ENCODE measurements at places on chromosomes 2 and 18.

- DNase-seq = no peak
Measured at GRCh38 chr2:38263293-38263692, 113.8 kb downstream of the ATL2 start.

DNA sequence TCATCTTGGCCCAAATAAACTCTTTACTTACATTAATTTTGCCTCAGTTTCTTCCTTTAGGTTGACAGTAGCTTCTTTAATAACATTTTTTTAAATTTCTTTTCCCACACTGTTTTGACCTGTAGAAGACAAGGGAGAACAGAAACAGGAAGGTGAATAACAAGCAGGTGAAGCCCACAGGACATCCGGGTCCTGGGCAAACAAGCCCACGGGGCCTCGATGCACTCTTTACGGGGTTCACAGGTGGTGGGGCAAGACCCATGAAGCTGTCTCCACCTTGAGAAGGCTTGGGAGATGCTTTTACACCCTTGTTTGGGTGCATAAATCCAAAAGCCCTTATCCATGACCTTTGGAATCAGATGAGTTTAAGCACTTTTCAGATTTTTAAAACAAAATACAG lies 301.0 kb upstream of the MGAT5 start:
- DNase-seq = no peak

DNA sequence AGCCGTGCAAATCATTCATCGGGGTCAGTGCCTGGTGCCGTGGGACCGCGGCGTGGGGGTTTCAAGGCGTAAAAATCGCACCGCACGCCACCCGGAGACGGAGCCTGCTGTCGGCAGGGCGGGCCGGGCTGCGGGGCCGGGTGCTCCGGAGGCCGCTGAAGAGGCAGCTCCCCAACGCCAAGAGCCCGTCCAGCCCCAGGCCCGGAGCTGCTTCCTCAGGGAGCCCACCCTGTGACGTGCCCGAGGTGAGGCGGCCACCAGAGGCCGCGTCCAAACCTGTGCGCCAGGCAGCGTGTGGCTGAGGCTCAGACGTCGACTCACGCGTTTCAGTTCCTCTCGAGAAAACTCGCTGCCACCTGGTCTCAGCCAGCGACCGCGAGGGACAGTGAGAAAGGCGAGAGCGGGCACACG lies 98.1 kb downstream of the NFATC1 start:
- DNase-seq = no peak

- DNase-seq = no peak
Measured at GRCh38 chr2:197996583-197996982, 192.2 kb downstream of the PLCL1 start.

DNA sequence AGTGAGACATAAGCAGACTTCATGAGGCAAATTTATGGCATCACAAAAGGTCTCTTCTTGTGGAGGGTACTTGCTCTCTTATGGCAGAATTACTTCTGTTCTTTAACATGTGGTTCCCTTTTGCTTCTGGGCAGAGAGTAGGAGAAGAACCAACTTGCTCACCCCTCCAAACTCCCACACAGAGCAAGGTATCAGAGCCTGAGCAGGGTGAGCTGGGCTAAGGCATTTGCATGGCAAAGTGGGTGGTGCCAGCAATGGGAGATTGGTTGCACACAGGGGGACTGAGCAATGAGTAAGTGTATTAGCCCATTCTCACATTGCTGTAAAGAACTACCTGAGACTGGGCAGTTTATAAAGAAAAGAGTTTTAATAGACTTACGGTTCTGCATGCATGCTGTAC lies 64.2 kb upstream of the ITGB6 start:
- no peak for DNase-seq

- DNase-seq = no peak
Measured at GRCh38 chr2:217562871-217563480, 439.8 kb downstream of the TNS1 start.

- DNase-seq = no peak
Measured at GRCh38 chr2:58571181-58571852, 330.2 kb upstream of the FANCL start.

DNA sequence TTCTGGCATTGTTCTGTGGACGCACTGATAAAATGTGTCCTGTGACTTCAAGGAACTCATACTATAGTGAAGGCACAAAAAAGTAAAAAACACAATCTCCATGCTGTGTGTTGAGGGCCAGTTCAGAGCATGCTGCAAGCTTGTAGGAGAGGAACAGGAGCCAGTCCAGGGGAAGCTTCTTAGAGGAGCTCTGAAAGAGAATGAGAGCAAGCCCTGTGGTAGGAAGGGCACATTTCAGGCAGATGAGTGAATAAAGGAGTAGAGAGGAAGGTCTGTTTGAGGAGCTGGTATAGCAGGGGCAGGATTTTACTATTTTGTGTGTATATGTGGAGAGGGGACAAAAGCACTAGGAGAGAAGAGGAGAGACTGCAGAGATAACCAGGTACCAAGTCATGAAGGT lies 478.3 kb downstream of the ZEB2 start:
- DNase-seq = no peak

- no peak for DNase-seq
Measured at GRCh38 chr2:182359990-182360662, 66.7 kb downstream of the PDE1A start.

DNA sequence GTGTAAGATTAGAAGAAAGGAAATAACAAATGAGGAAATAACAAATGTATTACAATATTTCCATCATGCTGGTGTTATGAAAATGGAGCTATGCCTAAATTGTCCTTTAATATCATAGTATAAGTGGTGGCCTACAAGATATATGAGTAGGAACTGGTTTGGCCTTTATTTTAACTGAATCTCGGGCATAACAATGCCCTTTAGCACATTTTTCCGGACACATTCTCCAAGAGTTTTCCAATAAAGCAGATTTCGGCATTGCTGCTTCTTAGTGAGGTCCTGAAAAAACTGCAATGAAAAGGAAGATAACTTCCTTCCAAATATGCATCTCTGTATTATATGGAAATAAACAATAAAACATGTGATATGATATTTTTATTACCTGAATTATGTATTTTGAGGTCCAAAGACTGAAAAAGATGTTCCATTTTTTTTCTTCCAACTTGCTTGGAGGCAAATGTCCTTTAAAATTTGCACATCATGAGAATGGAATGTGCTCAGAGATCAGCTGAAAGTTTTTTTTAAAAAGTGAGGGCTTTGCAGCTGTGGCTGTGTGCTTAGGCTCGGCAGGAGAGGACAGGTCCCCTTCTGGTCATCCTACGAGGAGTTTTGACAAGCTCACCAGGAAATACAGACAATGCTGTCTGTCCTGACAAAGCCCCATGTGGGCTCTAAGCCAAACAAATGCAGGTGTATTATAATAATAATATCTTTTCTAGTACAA lies 132.3 kb upstream of the RND3 start:
- DNase-seq = no peak

- DNase-seq = no peak
Measured at GRCh38 chr2:239735131-239735828, 289.9 kb downstream of the NDUFA10 start.

GRCh38 chr2:239152916-239153305 lies 247.9 kb downstream of the HDAC4 start:
- no peak for DNase-seq

GRCh38 chr18:74229005-74229404 lies 62.8 kb downstream of the CYB5A start:
- no peak for DNase-seq

DNA sequence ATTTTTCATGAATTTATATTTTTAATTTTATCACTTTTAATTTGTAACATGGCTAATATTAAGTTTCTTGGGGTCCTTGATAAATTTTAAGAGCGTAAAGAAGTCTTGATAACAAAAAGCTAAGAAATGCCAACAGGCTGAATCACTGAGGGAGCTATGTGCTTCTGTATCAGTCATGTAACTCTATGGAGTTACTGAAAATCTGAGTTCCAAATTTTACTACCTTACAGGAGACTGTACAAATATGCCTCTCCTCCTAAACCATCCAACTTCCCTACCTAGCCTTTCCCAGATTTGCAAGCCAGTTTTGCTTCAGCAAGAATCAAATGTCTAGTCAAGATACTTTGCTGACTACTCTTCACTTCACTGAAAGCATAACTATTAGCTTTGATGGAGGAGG lies 35.7 kb downstream of the FEZ2 start:
- DNase-seq = no peak

DNA sequence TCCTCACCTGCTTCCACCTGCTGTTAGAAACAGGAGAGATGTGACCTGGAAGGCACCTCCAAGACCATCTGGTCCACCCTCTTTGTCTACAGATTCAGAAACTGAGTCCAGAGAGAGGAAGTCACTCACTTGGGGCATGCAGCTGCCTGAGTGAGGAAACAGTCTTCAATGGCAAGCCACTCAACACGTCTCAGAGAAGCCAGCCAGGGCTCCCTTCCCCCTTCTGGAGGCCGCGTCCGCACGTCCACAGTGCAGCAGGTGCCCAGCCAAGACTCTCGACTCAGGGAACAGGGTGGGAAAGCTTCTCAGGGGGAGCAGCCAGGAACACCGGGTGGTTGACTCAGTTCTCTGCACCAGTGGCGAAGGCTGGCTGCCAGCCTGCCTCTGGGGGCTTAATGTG lies 201.7 kb downstream of the BCL11A start:
- no peak for DNase-seq

DNA sequence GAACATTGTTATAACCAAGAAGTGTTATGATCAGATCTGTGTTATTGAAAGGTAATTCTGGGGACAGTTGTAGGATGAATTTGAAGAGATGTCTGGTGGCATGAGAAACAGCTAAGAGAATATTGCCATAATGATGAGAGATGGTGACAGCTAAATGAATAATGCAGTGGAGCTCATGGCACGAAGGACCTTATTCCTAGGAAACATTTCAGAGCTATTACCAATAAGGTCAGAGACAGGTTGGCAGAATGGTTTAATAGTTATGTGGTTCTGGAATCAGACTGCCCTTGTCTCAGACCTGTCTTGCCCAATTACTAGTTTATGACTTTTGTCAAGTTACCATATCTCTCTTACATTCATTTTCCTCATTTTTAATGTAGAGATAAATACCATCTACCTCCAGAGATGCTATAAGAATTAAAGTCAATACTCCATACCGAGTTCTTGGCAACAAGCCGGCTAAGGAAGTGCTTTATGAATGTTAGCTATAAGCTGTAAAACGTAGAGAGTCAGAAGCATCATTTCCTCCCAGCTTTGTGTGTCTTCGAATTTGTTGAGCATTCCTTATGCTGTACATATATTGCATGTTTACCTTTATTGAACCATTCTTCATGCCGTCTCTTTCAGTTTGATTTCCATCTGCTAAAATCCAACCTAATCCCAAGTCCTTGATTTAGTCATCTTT lies 73.6 kb upstream of the COL5A2 start:
- no peak for DNase-seq

GRCh38 chr2:19556648-19557047 lies 198.2 kb upstream of the OSR1 start:
- DNase-seq = no peak

DNA sequence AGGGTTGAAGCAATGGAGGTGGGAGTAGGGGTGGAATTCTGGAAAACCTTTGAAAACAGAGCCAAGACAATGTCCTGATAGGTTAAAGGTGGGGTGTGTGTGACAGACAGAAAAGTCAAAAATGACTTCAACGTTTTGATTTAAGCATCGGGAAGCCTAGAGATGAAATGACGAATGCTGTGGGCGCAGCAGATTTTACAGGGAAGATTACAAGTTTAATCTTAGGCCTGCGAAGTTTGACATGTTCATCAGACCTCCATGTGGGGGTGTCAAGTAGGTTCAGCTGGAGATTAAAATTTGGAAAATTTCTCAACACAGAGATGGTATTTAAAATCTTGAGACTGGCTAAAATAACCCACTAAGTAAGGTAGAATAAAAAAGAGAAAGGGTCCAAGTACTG lies 453.3 kb downstream of the TXNL1 start:
- no peak for DNase-seq

- no peak for DNase-seq
Measured at GRCh38 chr18:250685-251084, 17.2 kb downstream of the THOC1 start.

DNA sequence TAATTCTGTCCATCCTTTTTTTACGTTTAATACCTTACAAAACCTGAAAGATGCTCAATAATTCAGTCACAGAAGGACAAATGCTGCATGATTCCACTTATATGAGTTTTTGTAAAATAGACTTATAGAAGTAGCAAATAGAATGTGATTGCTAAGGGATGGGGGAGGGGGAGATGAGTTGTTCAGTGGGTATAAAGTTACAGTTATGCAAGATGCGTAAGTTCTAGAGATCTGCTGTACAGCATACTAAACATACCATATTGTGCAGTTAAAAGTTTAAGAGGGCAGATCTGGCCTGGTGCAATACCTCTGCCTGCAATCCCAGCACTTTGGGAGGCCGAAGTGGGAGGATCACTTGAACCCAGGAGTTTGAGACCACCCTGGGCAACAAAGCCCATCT lies 78.8 kb downstream of the TET3 start:
- no peak for DNase-seq

GRCh38 chr18:33839452-33840211 lies 261.6 kb downstream of the ASXL3 start:
- no peak for DNase-seq

GRCh38 chr18:52319424-52319983 lies 20.5 kb upstream of the DCC start:
- DNase-seq = no peak

DNA sequence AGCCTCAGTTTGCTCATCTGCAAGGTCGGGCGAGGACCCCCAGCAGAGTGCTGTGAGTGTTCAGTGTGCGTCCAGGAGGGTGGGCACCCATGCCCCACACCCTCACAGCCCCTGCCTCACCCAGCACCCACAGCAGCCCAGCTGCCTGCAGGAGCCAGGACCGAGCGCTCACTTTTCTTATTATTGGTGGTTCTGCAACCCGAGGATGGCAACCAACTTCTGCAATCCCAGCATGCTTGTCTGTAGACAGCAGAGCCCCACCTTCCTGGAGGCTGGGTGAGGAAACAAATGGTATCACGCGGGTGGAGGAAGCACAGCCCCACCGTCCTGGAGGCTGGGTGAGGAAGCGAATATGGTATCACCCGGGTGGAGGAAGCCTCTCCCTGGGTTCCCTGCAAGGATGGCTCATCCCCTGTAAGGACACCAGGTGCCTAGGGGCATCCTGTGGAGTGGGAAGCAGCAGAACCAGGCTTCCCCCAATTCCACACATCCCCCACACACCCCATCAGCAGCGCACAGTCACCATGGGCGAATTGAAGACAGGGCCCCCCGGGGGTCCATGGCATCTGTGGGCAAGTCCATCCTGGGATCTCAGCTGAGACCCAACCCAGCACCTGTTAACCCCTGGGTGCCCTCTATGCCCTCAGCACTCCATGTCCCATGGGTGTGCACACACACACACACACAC lies 220.5 kb upstream of the RAB6C start:
- no peak for DNase-seq

DNA sequence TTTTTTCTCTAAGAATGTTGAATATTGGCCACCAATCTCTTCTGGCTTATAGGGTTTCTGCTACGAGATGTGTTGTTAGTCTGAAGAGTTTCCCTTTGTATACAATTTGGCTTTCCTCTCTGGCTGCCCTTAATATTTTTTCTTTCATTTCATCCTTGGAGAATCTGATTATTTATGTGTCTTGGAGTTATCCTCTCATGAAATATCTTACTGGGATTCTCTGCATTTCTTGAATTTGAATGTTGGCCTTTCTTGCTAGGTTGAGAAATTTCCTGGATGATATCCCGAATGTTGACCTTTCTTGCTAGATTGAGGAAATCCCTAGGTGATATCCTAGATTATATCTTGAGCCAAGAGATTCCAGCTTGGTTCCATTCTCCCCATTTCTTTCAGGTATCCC lies 125.6 kb downstream of the SLC5A7 start:
- no peak for DNase-seq

- DNase-seq = no peak
Measured at GRCh38 chr2:30358351-30358750, 88.7 kb upstream of the LCLAT1 start.

All from T-helper 2 cell (primary cell).